ENCODE measurements at places on chromosomes 7 and 10. TPM values are rescaled to one million over a fixed set of nuclear protein-coding genes. Genes with fewer than 3 reads are reported as not detected.

TMEM26 gene
- 0.07 TPM for polyA plus RNA-seq

MSMB gene
- not detected for polyA plus RNA-seq

PCLO gene
- 0.03 TPM for polyA plus RNA-seq

PRKAR2B gene
- polyA plus RNA-seq: 1.4 TPM

SHH gene
- polyA plus RNA-seq: 0.01 TPM

HTRA1 gene
- 11.4 TPM for polyA plus RNA-seq

OGDHL gene
- not detected for polyA plus RNA-seq

NOS3 gene
- 5.7 TPM for polyA plus RNA-seq

CPXM2 gene
- polyA plus RNA-seq: 0.78 TPM
